ENCODE measurements at places on chromosomes 5 and 9.

GRCh38 chr5:32760091-32760509, 49.0 kb downstream of the NPR3 start:
- DNase-seq = no peak

DNA sequence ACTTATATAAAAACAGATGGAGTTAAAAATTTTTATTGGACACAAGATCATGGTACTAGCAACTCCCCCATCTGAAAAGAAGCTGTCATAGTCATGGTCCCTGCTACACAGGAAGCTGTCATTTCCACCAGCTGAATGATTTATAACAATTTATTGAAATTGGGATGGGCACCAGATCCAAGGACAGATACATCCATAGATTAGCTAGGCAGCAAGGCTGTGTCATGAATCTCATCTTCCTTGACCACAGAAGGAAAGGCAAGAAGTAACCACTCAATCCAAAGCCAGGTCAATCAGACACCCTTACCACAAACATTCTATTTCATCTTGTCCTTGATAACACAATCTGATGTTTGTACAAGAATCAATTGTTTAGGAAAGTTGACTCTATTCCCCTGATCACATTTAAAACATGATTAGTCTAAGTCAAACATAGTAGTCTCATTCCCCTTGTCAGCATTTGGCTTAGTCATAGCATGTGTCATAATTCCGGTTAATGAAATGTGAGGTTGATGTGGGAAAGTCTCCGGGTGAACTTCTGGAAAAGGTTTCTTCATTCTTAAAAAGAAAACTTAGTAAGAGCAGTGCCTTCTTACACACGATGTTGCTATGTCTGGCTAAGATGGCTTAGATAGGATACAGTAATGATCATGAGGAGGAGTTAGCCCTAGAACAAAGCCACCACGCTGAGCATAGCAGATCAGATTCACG, 462.6 kb upstream of the PAPPA start:
- DNase-seq = no peak

- no peak for DNase-seq
Observed at GRCh38 chr5:153619771-153620170, 129.3 kb downstream of the GRIA1 start.

GRCh38 chr9:109264877-109265587, 55.8 kb downstream of the EPB41L4B start:
- DNase-seq = no peak

- DNase-seq = no peak
Observed at GRCh38 chr5:135851186-135851914, 16.9 kb downstream of the SLC25A48 start.

- DNase-seq = peak; percentile 86
Observed at GRCh38 chr5:132495667-132496190, 5.2 kb upstream of the IRF1 start.

DNA sequence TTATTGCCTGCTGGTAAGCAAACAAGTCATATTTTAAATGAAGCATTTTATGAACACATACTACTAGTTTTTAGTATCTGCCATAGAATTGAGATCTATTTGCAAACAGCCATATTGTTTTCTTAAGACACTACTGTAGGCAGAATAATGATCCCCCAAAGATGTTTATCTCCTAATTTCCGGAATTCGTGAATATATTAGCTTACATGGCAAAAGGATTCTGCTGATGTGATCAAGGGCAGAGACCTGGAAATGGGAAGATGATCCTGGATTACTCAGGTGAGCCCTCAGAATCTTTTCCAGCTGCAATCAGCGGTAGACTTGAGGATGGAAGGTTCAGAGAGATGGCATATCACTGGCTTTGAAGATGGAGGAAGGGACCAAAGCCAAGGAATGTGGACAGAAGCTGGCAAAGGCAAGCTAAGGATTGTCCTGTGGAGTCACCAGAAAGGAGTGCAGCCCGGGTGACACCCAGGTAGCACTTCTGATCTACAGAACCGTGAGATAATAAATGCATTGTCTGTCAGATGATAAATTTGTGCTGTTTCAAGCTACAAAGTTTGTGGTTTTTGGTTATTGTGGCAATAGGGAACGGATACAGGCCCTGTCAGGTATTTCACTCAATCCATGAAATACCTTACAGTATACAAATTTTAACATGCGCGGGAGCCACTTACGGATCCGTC, 1.0 kb upstream of the ERCC6L2 start:
- no peak for DNase-seq

- no peak for DNase-seq
Observed at GRCh38 chr9:93308676-93309075, 124.7 kb downstream of the WNK2 start.

- DNase-seq = no peak
Observed at GRCh38 chr9:108419379-108419778, 436.4 kb downstream of the ACTL7B start.

DNA sequence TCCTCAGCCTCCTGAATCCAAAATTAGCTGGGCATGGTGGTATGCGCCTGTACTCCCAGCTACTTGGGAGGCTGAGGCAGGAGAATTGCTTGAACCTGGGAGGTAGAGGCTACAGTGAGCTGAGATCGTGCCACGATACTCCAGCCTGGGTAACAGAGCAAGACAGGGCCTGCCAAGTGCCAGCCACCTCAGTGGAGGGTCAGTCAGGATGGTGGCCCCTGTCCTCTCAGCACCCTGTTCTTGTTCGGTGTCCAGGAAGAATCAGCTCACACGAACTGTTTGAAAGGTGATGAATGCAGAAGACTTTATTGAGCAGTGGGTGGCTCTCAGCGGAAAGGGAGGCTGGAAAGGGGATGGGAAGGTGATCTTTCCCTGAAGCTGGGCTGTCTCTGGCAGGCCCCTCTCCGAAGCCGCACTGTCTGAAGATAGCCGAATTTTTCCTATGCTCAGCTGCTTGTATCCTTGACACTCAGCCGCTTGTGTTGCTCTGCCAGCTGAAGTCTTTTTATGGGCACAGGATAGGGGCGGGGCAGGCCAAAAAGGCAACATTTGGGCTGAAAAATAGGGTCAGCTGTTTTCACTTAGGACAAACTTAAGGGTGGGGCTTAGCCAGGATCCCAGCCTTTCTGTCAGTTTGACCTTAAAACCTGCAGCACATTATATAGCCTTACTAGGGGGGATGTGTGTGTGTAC, 50.9 kb downstream of the UBE2R2 start:
- peak; percentile 87 for DNase-seq

DNA sequence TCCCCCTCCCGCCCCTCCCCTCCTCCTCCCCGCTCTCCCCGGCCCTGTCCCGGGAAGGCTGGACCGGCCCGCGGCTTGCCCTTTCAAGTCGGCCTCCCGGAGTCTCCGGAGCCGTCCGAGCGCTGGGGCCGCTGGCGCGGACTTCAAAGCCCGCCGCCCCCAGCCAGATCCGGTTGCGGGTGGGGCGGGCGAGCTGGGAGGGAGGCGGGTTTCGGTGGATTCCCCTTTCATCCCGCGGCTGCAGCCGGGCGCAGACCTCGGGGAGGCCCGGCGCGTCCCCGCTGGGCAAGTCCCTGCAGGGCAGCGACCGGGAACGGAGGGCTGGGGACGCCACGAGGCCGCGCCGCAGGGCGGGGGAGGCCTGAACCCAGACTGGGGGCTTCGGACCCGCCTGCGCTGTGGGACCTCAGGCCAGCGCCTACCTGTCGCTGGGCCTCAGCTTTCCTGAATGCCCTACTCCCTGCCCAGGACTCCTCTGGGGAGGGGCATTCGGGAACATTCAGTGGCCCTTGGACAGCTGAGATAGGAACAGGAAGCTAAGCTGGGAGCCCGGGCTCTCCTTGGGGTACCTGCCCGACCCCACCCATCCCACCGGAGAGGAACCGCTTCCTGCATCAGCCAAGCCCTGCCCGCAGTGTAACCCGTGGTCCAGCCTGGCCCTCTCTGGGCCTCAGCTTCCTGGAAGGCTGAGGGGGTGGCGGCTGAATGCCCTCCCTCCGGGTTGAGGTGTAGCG, 23.4 kb downstream of the C9orf50 start:
- DNase-seq = peak; percentile 88

GRCh38 chr5:64978546-64978945, 209.8 kb downstream of the CWC27 start:
- DNase-seq = no peak

DNA sequence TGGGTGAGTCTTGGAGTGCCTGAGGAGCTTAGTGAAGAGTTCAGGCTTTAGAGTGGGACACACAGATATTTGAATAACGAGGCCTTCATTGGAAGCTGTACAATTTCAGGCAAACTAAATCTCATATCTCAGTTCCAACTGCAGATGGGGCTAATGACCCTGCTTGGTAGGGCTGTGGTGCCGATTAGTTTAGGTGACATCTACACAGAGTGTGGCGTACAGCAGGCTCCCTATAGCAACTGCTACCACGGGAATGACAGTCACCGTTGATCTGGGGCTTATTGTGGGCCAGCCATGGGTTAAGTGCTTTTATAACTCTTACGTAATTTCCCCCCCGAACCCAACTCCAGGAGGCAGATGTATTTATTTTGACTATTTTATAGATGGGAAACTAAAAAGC, 70.8 kb downstream of the FAT2 start:
- DNase-seq = no peak

DNA sequence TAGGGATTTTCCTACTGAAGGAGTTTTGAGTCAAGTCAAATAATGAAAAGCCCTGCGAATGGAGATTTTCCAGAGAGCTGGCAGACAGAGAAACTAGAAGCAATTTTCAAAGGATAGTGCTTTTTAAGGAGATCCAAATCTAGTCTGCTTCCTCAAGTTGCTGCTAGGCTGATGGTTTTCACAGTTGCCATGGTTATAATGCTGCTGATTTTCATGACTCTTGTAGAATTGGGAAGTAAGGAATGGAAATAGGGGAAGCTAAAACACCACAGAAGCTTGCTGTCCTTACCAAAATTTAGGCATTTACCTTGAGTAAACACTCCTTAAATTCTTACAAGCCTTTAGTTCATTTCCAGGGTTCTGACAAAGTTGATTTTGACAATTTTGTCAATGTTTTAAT, 30.1 kb upstream of the HAPLN1 start:
- DNase-seq = no peak

GRCh38 chr5:89097103-89097502, 214.1 kb upstream of the MEF2C start:
- no peak for DNase-seq

GRCh38 chr9:133777068-133777791, 39.1 kb upstream of the SARDH start:
- DNase-seq = no peak

- no peak for DNase-seq
Observed at GRCh38 chr9:91445135-91445534, 21.5 kb upstream of the NFIL3 start.

- no peak for DNase-seq
Observed at GRCh38 chr9:84408416-84408815, 67.9 kb upstream of the SLC28A3 start.

GRCh38 chr9:11158676-11159075, 545.9 kb upstream of the PTPRD start:
- DNase-seq = no peak

DNA sequence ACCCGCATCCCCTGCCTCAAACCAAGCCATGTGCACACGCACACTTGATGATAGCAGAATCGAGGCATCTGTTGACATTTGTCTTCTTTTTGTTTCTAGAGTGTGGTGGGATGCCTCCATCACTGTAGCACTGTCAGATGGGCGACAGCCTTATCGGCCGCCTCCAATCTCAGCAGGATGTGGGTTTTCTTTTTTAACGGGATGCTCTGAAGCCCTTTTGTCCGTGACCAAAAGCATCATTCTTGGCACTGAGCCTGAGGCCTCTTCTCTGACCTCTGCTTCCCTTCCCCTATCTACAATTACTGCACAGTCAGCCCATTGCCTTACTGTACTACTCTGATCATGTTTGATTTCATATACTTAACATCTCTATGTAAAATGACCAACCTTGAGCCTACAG, 78.3 kb downstream of the LMNB1 start:
- no peak for DNase-seq

- no peak for DNase-seq
Observed at GRCh38 chr5:131392466-131393095, 128.7 kb downstream of the CDC42SE2 start.

- no peak for DNase-seq
Observed at GRCh38 chr5:124972703-124973102, 226.3 kb upstream of the ZNF608 start.

DNA sequence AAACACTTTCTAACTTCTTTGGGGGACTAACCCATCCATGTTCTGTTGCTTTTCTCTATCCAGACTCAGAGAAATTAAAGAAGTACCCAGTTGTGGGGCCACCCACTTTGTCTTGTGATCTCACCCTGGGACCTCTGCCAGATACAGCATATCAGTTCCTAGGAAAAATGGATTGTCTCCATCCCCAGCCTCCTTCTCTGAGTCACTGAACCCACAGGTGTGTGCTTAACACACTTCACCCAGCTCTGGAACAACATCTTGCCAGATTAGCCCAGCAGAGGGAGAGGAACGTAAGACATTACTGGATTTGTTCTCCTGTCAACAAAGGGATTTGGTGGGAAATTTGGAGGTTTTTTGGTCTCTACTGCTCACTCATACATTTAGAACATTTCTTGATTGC, 19.2 kb downstream of the FAM240B start:
- no peak for DNase-seq

GRCh38 chr9:96618209-96619123, 1.2 kb downstream of the CDC14B start:
- peak; percentile 62 for DNase-seq

GRCh38 chr5:57736716-57737115, 254.1 kb upstream of the ACTBL2 start:
- no peak for DNase-seq

DNA sequence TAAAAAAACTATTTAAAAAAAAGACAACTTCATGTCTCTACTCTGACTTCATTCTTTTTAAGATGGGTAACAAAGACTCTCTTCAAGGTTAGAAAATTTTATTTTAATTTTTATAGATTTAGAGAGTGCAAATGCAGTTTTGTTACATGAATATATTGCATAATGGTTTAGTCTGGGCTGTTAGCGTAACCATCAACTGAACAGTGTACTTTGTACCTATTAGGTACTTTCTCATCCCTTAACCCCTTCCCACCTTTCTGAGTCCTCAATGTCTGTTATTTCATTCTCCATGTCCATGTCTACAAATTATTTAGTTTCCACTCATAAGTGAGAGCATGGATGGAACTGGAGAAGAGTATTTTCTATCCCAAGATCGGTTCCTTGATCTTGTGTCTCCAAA, 16.8 kb downstream of the TLR4 start:
- no peak for DNase-seq

GRCh38 chr5:180810959-180811622, 8.5 kb upstream of the MGAT1 start:
- DNase-seq = no peak

- peak; percentile 52 for DNase-seq
Observed at GRCh38 chr9:5629312-5630080, 589 bp downstream of the RIC1 start.

GRCh38 chr5:41648996-41649395, 138.6 kb upstream of the PLCXD3 start:
- DNase-seq = peak; percentile 59

- DNase-seq = no peak
Observed at GRCh38 chr9:111978616-111979015, 82.0 kb downstream of the UGCG start.

- DNase-seq = no peak
Observed at GRCh38 chr5:117486879-117487391, 912.3 kb upstream of the SEMA6A start.

GRCh38 chr5:134560698-134561097, 35.2 kb downstream of the JADE2 start:
- DNase-seq = no peak

GRCh38 chr9:3386753-3387152, 139.0 kb downstream of the RFX3 start:
- no peak for DNase-seq

GRCh38 chr5:61289669-61290306, 42.3 kb upstream of the ZSWIM6 start:
- DNase-seq = no peak
